OCI-LY7 (cell line): ENCODE measurements at places on chromosomes 7 and 10. TPM values are rescaled to one million over a fixed set of nuclear protein-coding genes. Genes with fewer than 3 reads are reported as not detected.

DNA sequence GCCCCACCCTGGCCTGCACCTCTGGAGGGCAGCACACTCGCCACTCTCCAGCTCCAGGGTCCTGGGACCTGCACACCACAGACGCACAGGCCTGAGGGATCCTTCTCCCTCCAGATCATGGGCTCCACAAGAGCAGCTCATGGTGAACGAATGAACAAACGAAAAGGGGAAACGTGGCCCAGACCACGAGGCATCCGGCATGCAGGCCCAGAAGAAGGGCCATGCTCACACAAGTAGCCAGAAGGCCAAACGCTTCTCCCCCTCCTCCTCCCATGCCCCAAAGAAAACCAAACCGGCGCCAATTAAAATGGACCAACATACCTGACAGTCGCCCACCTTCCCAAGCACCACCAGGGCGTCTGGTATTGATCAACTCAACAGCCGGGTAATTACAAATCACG lies 30.4 kb downstream of the MAD1L1 start:
- DNase-seq: no peak

DNA sequence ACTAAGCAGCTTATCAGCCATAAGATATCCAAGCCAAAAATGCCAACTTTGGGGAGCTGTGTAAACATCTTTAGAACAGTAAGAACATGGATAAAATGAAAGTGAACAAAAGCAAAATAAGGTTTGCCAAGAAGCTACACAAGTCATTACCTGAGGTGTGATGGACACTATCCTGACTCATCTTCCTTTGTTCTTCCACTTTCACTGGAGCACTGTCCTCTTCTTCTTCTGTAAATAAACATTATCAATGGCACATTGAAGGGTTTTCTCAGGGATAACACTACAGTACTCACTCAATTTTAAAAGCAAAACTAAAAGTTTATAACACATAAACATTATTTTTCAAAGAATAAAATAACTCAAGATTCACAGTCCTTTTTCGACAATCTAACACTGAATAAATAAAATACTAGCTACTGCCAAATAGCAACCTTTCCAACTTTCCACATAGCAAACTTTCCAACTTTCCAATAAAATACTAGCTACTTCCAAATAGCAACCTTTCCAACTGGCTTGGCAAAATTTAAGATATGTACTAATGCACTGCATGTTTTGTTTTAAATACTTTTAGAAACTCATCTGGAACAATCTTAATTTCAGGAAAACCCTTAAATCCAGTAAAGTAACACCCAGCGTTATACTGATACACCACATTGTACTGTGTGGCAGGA lies 174.1 kb downstream of the SKAP2 start:
- no peak for DNase-seq

GRCh38 chr10:112481602-112482001 lies 34.6 kb downstream of the VTI1A start:
- DNase-seq: no peak

- peak; percentile 49 for DNase-seq
Measured at GRCh38 chr10:120336911-120337540, 120.0 kb upstream of the PLPP4 start.

- no peak for DNase-seq
Measured at GRCh38 chr10:102113956-102114857, 6.0 kb downstream of the LDB1 start.

GRCh38 chr10:90777621-90778020 lies 80.2 kb downstream of the HTR7 start:
- no peak for DNase-seq

DNA sequence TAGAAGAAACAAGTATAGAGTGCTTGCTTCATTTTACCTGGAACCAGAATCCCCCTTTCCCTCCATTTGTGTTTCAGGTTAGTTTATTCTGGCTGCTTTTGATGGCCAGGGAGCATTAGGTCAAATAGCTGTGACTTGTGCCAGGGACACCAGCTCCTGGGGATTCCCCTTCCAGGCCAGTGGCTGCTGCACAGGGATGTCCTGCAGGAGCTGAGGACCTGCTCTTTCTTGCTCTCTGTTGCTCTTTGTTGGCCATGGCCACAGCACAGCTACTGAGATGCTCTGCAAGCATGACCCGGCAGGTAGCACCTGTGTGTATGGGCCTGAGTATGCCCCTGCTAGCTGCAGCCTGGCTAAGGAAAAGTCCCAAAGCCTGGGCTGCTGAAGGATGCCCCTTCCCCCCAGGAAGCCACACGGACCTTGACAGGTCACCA lies 208.9 kb downstream of the EBF3 start:
- DNase-seq: no peak

UCN3 gene
- total RNA-seq: not detected in 2 replicates

GRM3 gene
- total RNA-seq: not detected in 2 replicates

LLCFC1 gene
- not detected in 2 replicates for total RNA-seq

COBL gene
- total RNA-seq: not detected in 2 replicates
